ENCODE measurements at places on chromosomes 7 and 10. TPM values are rescaled to one million over a fixed set of nuclear protein-coding genes. Genes with fewer than 3 reads are reported as not detected.

Gene EN2
- total RNA-seq = not detected

Gene MBLAC1
- 3.0 TPM for total RNA-seq

Gene TUBAL3
- total RNA-seq = not detected

Gene EPHB6
- total RNA-seq = 23.6 TPM

Gene AKR1C4
- not detected for total RNA-seq

Gene KEL
- total RNA-seq = 0.33 TPM

Gene CALCR
- total RNA-seq = not detected

Gene DNAH11
- total RNA-seq = 3.0 TPM

Gene SEC61G
- total RNA-seq = 123 TPM

Gene CYP2C9
- total RNA-seq = not detected

Gene CFAP58
- 0.26 TPM for total RNA-seq

Gene CALML5
- total RNA-seq = not detected

Gene INSYN2A
- not detected for total RNA-seq

Gene PROSER2
- total RNA-seq = 0.26 TPM

Gene ALOX5
- total RNA-seq = 13.4 TPM

Gene LMTK2
- 15.6 TPM for total RNA-seq

Gene KLF14
- not detected for total RNA-seq

Gene CFAP43
- not detected for total RNA-seq

Gene SVIL
- 24.1 TPM for total RNA-seq

Gene LRRC27
- 6.2 TPM for total RNA-seq

Gene CYP26C1
- 0.05 TPM for total RNA-seq

Gene SPDYE16
- total RNA-seq = 0.36 TPM

Gene NUTM2A
- 0.50 TPM for total RNA-seq

Gene MYO1G
- total RNA-seq = 371 TPM

Gene SORBS1
- 0.77 TPM for total RNA-seq

Gene AOAH
- total RNA-seq = 6.2 TPM

Gene PNLIPRP2
- total RNA-seq = not detected

Gene STAG3
- total RNA-seq = 16.1 TPM
